ENCODE measurements at places on chromosomes 16 and 17.

GRCh38 chr16:89230255-89230654, 12.8 kb downstream of the ZNF778 start:
- no peak for DNase-seq

DNA sequence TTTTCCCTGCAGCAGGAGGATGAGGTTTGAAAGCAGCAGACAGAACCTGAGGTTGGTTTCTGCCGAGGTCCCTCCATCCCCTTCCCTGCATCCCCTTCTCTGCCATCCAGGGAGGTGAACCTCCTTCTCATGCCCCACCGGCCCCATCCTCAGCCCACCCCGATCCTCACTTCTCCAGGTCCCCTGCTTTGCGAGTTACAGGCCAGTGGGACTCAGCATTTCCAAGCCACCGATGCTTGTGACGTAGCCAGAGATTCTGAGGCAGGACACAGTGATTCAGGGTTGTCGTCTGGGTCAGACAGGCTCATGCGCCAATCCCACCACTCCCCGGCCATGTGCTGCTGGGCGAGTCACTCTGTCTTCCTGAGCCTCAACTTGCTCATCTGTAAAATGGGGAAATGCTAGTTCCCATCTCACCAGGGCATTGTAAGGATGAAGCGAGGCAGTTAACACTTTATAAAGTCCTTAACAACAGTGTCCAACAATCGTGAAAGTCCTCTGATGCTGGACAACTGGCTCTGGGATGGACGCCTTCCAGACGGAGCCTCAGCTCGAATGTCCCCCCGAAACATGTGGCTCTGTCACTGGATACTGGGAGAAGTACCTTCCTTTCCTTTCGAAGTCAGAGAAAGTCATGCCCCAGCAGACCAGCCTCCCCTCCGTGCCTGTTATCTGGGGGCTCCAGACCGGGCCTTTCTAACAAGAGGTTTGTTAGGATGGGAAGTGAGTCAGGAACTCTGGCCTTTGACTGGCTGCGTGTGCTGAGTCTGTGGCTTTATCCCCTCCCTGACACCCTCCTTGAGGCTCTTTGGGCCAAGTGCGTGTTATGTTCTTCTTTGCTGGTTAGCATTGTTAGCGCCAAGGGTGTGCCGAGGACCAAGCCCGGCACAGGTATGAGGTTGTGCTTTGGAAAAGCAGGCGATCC, 21.9 kb downstream of the SEC14L5 start:
- no peak for DNase-seq

- DNase-seq = no peak
Observed at GRCh38 chr17:34579979-34580684, 750 bp downstream of the TMEM132E start.

- DNase-seq = no peak
Observed at GRCh38 chr17:79784353-79785016, 6.5 kb downstream of the CBX2 start.

DNA sequence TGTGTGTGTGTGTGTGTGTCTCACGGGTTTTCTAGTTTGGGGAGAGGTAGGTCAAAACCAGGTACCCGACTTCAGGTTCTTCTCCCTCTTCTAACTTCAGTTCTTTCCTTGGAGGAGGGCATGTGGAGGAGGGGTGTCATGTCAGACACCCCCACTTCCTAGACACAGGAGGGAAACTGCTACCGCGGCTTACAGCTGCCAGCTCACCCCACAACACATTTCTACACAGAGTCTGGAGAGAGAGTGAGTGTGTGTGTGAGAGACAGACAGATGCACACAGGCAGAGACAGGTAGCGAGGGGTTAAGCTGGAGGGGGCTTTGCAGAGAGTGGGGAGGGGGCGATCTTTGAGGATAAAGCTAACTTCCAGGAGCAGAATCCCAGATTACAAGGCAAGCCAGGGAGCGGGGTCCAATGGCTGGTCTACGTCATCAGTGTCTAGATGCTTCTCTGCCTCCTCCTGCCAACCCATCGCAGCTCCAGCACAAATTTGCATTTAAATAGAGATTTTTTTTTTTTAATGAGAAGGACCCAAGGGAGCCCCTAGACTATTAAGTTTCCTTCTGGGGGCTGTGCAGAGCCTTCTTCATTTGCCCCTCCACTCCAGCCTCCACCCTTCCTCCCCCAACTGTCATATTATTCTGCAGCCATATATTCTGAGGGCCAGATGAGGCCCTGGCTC, 48.9 kb downstream of the MRM1 start:
- DNase-seq = no peak

DNA sequence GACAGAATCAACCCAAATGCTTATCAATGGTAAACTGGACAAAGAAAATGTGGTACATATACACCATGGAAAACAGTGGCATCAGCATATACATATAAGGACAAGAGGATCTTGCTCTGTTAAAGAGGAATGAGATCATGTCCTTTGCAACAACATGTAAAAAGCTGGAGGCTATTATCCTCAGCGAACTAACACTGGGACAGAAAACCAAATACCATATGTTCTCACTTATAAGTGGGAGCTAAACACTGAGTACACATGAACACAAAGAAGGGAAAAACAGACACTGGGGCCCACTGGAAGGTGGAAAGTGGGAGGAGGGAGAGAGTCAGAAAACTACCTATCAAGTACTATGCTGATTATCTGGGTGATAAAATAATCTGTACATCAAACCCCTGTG, 447.3 kb upstream of the MAF start:
- no peak for DNase-seq

Measured in stimulated activated CD4-positive, alpha-beta T cell treated with anti-CD3 and anti-CD28 coated beads, Interleukin-1b, Interleukin-23, amount 100 ng/mL, for 1 hour (primary cell).